Posterior cingulate gyrus (tissue), 11 donors: ENCODE measurements at places on chromosomes 7 and 10.

GRCh38 chr7:1543826-1544177, 12.2 kb downstream of the TMEM184A start:
- DNase-seq: no peak

DNA sequence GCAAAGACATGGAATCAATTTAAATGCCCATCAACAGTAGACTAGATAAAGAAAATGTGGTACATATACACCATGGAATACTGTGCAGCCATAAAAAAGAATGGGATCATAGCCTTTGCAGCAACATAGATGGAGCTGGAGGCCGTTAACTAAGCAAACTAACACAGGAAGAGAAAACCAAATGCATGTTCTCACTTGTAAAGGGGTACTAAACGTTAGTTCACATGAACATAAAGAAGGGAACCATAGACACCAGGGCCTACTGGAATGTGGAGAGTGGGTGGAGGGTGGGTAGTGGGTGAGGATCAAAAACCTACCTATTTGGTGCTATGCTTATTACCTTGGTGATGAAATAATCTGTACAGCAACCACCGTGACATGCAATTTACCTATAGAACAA, 78.4 kb upstream of the GSDME start:
- no peak for DNase-seq

DNA sequence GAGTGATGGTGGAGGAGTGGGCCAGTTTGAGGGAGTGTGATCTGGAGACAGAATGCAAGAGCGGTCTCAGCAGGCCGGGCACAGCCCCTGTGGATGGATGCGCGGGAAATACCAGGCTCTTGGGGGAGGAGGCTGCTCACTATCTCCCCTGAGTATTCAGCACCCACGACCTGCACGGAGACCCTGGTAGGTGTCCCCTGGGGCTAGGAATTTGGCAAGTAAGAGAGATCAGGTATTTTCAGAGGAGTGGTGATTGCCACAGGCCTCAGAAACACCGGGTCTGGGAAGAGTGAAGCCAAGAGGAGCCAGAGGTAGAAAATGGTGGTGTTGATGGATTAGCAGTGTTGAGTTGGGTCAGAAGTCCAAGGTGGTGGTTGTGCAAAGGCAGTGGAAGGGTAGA, 426.3 kb downstream of the PAXIP1 start:
- DNase-seq: no peak

DNA sequence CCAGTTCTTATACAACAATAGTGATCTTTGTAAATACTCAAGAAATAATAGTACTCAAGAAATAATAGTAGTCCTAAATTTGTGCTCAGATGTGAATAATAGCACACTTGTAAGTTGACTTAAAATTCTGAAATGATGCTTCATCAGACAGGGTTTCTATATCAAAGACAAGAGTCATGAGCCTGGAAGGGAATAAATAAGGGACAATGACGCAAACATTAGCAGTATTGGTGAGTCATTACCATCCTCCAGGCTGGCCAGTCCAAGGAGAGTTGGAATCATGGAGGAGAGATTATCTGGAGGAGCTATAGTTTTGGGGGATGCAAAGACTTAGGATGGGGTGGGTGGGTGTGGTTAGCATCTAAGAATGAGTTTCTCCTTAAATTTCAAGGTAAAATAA, 6.1 kb upstream of the SH3PXD2A start:
- DNase-seq: no peak

GRCh38 chr10:107914450-107915214, 750.1 kb upstream of the SORCS1 start:
- DNase-seq: peak; percentile 86

GRCh38 chr7:100544967-100545359, 6.0 kb downstream of the AGFG2 start:
- no peak for DNase-seq

GRCh38 chr10:30349967-30350735, 1.1 kb upstream of the MTPAP start:
- no peak for DNase-seq

DNA sequence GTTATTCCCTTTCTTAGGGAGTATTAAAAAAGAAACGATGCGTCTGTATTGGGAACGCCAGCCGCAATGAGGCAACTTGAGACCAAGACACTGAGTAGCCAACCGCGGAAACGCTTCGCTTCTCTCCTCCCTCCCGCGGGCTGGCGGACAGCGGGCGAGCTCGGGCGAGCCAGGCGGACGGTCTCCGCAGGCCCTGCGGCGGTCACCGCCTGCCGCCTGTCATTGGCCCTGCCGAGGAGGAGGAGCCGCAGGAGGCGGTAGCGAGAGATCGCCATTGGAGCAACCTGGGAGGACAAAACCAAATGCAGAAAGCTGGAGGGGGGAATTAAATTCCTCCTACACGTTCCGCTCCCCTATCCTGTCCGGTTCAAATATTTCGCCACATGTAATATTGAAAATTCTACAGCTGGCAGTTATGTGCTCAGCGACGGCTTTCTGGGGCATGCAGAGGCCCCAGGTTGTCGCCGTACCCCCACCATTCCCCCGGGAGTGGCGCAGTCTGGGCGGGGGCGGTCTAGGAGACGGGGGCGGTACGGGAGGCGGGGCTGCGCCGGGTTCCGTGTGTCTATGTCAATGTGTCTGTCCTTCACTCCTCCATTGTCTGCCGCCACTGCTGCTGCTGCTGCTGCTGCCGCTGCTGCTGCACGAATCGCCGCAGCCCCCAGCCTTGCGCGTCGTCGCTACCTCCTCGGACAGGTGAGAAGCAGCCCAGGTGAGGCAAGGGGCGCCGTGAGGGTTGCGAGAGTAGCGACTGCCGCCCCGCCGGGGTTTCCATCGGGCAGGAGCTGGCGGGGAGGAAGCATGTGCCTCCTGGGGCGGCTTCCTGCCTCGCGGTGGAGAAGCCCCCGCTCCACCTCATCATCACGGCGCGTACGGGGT, at the start of the genes ANKMY2 and BZW2:
Gene ANKMY2 (minus strand): TSS at position 162 of the 879 bp plus-strand sequence. CDS start 181 bp downstream, outside the sequence.
Gene BZW2 (plus strand): TSS at position 589 of the 879 bp plus-strand sequence. CDS start 19,263 bp downstream, outside the sequence.
- DNase-seq: peak; percentile 94

- peak; percentile 94 for DNase-seq
Observed at GRCh38 chr7:142535123-142535779, 214.0 kb upstream of the PRSS1 start.

- DNase-seq: no peak
Observed at GRCh38 chr7:10707519-10707918, 266.2 kb upstream of the PHF14 start.

- no peak for DNase-seq
Observed at GRCh38 chr10:69732147-69732825, 69.4 kb upstream of the COL13A1 start.

DNA sequence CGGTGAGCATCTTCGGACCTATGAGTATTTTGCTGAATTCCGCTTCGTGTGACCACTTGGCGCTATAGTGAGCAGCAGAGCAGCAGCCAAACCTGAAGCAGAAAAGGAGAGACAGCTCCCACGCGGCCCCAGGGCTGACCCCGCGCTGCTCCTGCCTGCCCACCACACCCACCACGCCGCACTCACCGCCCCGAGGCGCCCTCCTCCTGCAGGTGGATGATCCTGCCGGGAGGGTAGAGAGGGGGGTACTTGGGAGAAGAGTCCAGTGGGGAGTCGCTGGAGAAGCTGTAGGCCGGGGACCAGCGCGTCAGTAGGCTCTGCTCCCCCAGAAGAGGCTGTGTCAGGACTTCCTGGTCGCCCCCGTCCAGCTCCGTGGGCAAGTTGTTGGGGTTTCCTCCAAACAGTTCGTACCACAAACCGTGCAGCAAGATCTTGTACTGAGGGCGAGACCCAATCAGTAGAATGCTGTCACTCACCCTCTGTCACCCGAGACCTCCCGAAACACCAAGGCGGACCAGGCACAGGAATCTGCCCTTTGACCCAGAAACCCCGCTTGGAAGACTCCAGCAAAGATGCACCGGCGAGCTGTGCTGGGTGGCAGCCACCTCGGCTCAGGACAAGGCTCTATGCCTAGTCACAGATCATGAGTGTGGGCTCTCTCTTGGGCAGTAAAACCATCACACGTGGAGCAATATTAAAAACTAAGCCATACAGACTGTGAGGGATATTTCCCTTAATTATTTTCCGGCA, 37.6 kb downstream of the DAGLB start:
- DNase-seq: no peak

DNA sequence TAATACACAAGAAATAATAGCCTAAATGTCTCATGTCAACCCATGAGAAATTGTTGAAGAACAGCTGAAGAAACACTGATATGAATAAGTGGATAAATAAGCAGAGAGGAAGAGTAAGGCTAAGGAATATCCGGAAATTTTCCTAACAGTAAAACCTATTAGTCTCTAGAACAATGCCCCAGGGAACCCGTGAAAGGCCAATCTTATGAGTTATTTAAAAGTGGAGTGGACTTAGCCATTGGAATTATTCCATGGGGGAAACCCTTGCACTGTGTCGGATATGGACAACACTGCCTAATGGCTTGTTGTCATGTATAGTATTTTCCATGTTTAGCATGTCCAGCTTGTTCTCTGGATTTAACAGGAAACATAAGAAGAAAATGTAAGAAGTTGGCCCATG, 217.2 kb upstream of the PLXNA4 start:
- no peak for DNase-seq

DNA sequence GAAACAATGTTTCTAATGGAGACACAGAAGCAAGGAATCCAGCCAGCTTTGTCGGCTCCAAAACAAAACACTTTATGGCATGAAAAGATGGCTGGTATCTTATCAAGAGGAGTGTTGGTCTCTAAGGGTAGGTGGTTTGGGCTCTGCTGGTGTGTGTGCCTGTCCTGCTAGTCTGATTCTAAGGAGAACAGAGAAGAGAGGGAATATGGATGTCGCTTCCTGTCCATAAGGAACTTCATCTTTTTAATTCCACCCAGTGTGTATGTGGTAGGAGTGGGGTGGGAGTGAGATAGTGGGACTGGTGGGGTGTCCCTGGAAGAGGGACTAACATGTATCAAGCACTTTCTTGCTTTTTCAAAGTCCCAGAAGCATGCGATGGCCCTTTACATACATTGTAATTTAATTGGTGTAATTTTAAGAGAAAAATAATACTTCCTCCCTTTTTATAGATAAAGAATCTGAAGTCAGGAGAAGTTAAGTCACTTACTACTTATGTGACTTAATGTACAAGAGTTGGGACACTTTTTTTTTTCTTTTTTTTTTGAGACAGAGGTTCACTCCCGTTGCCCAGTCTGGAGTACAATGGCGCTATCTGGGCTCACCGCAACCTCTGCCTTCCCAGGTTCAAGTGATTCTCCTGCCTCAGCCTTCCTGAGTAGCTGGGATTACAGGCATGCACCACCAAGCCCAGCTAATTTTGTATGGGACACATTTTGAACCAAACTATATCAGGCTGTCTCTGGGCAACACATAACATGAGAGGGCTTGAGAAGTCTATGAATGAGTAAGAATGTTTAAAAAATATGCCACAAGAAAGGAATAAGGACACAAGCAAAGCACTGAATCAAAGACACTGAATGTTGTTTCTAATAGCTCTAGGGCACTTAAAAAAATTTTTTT, 18.8 kb downstream of the NT5C3A start:
- DNase-seq: no peak

GRCh38 chr10:33353334-33353733, 18.9 kb upstream of the NRP1 start:
- peak; percentile 41 for DNase-seq

DNA sequence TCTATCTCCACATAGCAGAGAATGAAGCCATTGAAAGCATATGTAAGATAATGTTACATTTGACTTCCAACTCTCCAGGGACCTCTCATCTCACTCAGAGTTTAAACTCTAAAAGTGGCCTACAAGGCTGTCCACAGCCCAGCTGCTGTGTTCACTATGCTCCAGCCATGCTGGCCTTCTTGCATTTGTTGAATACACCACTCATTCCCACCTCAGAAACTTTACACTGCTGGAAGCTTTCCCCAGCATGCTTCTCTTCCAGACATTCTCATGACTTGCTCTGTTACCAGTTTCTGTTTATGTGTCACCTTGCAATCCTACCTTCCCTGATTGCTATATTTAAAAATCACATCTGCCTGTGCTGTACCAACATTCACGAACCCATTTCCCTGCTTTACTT, 167.2 kb downstream of the WNT2 start:
- no peak for DNase-seq

DNA sequence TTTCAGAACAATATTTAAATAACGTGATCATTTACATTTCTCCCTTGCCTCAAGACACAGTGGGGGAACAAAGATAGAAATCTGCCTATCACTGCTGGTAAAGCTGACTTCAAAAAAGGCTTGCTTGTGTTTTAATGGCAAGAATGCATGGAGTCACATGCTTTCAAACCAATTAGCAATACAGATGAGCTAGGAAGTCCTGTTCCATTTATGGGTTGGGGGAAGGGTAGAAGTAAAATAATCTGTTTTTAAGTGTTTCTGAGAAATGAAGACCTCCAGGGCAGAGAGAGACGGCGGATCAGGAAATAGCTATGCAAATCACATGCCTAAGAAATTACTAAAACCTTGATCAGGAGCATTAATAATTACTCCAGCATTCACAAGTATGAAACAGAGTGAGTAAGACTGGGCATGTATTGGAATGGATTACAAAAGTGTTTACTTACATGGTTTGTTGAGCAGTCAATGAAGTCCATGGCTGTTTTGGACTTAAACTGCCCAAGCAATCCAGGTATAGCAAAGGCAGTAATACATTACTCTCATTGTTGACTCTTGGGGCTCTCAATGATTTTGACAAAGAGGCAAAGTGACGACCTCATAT, 142.0 kb downstream of the ARID5B start:
- no peak for DNase-seq

GRCh38 chr10:29377333-29377961, 88.6 kb downstream of the LYZL1 start:
- DNase-seq: no peak

DNA sequence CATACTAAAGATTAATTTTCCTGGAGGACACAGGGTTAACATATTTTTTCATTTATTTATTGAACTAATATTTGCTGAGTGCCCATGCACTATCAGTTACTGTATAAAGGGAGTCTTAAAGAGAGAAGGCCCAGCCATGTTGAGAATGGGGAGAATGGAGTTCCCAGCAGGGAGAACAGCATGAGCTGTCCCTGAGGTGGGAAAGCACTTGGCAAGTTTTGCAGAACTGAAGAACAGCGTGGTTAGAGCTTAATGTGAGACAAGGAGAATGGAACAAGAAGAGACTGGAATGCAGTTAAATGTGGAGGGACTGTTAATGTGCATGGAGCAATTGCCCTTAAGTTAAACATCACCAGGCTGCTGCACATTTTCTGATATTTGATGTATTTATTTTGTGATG, 435.4 kb downstream of the SUGCT start:
- no peak for DNase-seq

- DNase-seq: peak; percentile 26
Observed at GRCh38 chr7:42227936-42228591, 8.9 kb downstream of the GLI3 start.

DNA sequence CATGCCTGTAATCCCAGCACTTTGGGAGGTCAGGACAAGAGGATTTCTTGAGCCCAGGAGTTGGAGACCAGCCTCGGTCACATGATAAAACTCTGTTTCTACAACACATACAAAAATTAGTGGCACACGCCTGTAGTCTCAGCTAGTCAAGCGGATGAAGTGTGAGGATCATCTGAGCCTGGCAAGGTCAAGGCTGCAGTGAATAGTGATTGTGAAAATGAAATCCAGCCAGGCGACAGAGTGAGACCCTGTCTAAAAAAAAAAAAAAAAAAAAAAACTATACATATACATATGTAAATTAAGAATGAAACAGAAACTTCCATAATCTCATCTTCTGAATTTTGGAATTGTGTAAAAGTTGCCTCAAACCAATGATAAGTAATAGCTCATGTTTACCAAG, 18.2 kb upstream of the FAM170B start:
- no peak for DNase-seq
